ENCODE measurements at places on chromosomes 7 and 10. TPM values are rescaled to one million over a fixed set of nuclear protein-coding genes. Genes with fewer than 3 reads are reported as not detected.
A peak's percentile ranks its signal among the peaks of the same experiment; 100 is the strongest.

DNA sequence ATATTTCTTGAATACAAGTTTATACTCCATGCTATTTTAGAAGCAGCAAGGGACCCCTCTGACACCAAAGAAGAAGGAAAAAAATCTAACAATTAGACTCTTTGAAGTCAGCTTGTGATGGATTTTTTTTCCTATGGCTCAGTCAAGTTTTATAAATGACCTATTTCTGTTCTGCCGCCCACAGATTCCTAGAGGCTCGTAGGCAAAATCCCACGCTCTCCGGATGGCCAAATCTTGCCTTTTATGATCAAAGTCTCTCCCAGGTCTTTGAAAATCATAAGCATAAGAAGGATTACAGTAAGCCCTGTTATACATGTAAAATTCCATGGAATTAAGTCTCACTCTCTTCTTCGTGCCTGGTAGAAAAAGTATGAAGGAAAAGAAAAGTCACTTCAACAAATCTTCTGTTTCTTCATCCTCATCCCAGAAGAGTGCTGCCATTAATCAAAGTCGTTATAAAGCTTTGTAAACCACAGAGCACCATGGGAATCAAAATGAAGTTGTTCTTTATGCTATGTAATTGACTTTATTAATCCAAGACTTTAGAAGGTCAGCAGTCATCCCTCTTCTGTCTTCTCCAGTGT lies 33.1 kb downstream of the ASB13 start:
- DNase-seq, result no peak

DNA sequence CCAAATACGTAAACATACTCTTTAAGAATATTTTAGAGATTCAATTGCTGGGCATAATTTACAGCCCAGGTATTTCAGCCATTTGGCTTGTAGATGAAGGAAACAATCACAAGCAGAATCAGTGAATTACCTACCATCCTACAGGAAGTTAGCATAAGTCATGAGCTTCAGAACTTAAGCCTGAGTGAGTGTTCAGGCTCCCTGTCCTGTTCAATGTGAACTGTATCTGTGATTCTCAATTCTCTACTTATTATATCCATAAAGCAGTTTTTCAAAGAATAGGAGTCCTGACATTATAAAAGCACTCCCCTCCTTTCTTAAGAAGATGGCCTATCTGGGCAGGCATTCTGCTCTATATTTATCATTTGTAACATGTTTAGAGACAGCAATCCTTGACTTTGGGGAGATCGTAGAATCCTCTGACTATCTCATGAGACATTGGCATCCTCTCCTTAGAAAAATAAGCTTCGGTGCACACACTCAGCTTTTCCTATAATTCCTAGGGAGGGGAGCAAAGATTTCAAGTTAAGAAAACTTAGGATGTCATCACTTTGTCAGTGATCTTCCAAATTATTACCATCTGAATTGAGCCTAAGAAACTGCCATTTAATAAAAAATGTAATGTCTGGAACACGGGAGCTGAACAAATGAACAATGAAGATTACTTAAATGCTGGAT lies 645.2 kb upstream of the IGFBP3 start:
- DNase-seq, result no peak

GRCh38 chr10:59617996-59618395 lies 91.7 kb downstream of the SLC16A9 start:
- DNase-seq, result no peak

GRCh38 chr10:95266674-95267095 lies 24.1 kb downstream of the PDLIM1 start:
- DNase-seq, result no peak

DNA sequence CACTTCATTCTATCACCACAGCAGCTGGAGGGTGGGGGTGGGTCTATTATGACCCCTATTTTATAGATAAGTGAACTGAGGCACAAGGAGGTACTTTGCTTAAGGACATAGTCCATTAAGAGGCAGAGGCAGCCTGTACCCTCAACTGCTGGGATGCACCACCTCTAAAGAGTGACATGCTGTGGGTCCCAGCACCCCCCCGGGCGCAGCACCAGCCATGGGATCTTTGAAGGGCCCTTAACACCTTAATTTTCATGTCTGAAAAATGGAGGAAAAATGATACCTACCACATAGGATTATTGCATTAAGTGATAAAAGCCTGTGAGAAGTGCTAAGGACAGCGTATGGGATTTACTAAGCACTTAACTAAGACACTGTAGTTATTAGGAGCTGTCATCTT lies 15.4 kb downstream of the ADCYAP1R1 start:
- no peak for DNase-seq

GRCh38 chr10:81009296-81009695 lies 471.6 kb downstream of the SH2D4B start:
- no peak for DNase-seq

DNA sequence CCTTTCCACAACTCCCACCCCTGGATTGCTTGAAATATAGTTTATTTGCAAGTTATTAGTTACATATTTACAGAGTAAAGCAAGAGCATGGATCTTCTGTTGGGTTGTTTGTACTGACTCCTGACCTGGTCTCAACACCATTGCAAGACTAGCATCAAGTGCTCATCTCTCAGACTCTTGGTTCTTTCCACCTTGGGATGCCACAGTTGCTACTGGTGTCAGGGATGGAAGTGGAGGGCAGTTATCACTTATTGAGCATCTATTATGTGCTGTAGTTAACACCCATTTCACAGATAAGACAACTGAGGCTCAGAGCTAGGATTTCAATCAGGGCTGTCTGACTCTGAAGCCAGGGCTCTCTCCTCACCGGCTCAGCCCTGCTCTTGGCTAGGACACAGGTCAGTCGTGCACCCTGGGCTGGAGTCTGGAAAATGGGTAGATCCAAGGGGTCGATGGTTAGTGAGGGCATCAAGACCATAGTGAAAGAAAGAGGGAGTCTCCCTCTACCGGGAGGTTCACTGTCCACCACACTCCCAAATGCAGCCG lies 614 bp upstream of the ADAMTS14 start:
- no peak for DNase-seq

GRCh38 chr10:124017729-124018128 lies 75.7 kb downstream of the CHST15 start:
- DNase-seq, result no peak

GRCh38 chr7:107920048-107920772 lies 29.2 kb downstream of the DLD start:
- DNase-seq, result no peak

- DNase-seq, result no peak
Measured at GRCh38 chr7:128132426-128133069, 101.3 kb upstream of the LRRC4 start.

- DNase-seq, result no peak
Measured at GRCh38 chr10:37582237-37582636, 275.2 kb downstream of the ZNF248 start.

- no peak for DNase-seq
Measured at GRCh38 chr10:119001717-119002500, 27.6 kb upstream of the NANOS1 start.

DNA sequence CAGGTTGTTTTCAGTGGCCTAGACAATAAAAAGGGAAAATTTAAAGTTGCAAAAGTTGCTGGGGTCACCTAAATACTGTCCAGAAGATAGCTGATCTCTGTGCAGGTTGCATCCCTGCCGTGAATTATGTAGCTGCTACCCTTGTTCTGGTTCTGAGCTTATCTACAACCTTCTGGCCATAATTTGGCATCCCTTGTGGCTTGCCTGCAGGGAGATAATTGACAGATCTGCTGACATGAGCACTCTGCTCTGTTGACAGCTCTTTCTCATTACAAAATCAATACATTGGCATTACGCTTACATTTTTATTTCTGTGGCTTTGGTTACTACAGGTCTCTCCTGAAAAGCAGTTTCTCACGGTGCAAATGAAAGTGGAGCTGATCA lies 29.3 kb upstream of the HECTD2 start:
- DNase-seq, result no peak

DNA sequence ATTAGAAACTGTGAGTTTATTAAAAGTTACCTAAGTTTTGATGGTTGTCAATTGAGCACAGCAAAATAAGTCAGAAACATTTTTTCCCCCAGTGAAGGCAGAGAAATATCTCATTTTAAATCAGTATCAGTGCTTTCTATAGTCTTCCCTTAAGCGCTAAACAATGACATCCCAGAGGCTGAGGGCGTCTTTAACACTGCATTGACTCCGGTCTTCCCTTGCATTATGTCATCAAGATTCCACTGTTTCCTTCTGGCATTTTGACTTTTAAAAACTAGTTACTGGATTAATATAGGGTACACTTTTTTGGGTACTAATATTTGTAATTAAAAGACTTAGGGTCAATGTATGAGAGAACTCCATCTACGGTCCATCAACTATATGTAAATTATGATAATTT lies 3.9 kb downstream of the GLUD1 start:
- no peak for DNase-seq

- no peak for DNase-seq
Measured at GRCh38 chr10:81532403-81532802, 342.6 kb upstream of the NRG3 start.

- DNase-seq, result no peak
Measured at GRCh38 chr7:14303536-14303935, 314.1 kb upstream of the ETV1 start.

- no peak for DNase-seq
Measured at GRCh38 chr7:50792342-50793119, 9.8 kb upstream of the GRB10 start.

GRCh38 chr7:121544726-121545125 lies 148.6 kb upstream of the FAM3C start:
- peak; percentile 29 for DNase-seq

- no peak for DNase-seq
Measured at GRCh38 chr10:6926971-6927370, 346.9 kb upstream of the PRKCQ start.

DNA sequence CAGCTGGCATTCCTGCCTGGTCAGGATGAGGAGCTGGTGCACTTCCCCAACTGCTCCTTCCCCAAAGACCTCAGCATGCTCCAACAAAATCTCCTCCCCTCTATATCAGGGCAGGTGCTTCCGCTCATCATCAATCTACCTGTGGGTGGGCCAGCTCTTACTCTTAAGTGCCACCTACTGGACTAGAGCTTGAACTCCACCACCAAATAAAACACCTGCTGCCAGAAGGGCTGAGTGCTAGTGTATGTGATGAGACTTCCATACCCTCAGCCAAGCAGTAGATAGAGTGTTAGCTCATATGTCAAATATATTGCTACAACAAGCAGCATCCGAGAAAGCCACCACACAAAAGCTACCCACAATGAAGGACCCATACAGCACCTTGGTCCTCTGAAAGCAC lies 264.3 kb downstream of the RNLS start:
- DNase-seq, result no peak

- no peak for DNase-seq
Measured at GRCh38 chr10:52071814-52072213, 242.3 kb upstream of the DKK1 start.

- peak; percentile 34 for DNase-seq
Measured at GRCh38 chr10:112875476-112876267, 74.4 kb upstream of the TCF7L2 start.

DNA sequence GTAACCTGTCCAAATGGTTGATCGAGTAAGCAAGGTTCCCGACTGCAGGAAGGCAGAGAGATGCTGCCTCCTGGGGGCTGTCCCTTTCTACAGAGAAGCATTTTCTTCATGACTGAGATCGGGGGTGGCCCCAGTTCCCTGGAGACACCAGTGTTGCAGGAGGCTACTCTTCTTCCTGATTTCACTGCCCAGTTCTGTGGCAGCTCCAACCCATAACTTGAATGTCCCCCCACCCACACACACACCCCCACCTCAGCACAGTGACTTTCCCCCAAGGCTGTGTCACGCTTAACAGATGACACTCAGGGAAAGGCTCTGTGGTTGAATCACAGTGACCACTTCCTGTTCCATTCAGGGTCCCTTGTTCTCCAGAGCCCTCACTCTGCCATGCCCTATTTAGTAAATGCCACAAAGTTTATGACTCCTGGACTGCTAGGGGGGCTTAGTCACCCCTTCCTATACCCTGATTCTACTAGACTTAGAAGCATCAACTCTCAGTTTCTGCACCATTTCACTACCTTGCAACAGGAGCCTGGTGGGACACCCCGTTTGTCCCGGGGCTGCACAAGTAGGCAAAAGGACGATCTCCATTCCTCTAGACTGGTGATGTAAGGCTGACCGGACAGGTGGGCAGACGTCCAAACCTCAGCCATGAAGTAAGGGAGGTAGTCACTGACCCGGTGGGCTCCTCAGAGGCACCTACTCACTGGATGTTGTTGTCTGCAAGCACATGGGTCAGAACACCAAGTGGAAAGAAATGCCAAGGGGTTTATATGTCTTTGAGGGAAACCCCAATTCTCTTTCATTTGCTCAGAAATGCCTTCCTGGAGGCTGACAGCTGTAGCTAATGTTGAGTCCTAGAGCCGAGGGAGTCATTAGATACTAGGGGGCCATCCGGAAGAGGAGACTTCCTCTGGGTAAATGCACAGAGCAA lies 31.3 kb upstream of the SMC3 start:
- peak; percentile 61 for DNase-seq

DNA sequence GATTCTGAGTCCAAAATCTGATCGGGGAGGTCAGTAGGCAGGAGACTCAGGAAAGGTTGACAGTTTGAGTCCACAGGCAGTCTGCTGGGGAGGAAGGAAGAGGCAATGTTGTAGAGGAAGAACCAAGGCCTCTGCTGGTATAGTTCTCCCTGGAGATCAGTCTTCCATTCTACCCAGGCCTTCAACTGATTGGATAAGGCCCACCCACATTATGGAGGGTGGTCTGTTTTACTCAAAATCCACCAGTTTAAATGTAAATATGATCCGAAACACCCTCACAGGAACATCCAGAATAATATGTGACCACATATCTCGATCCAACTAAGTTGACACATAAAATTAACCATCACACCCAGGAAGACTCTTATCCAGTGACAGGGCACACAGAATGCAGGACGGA lies 425.3 kb upstream of the ZMIZ1 start:
- DNase-seq, result no peak

DNA sequence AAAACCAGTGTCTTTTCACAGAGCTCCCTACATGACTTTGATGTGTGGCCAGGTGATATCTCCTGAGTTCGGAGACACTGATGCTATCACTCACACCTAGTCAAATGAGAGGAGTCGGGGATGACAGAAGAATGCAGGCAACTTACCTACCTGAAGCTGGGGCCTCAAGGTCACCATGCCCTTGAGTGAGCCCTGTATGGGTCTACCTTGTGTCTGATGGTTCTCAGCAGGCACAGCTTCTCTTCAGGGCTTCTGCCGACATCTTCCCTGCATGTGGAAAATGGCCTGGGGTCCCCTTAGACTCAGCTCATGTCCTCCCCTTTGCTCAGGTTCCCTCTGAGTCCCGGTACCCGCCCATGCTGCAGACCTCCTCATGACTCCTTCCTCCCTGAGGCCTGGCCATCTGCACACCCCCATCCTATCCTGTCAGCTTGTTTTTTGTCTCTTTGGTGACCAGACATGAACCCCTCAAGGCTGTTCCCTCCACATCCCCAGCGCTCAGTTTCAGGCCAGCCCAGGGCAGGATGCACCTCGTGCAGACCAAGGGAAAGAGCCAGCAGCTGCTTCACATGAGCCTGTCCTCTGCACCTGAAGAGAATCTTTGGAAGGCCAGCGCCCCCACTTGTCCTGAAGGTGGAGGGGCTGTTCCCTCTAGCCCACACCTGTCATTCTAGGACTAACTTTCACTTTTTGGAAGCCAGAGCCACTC lies 74.6 kb upstream of the GDF10 start:
- no peak for DNase-seq

The TAC1 gene
- polyA plus RNA-seq, result not detected

The DDC gene
- not detected for polyA plus RNA-seq

The SLC18A3 gene
- polyA plus RNA-seq, result not detected

The PPP1R3C gene
- 51.1 TPM for polyA plus RNA-seq

The HOXA11 gene
- polyA plus RNA-seq, result 0.14 TPM

The GDF2 gene
- polyA plus RNA-seq, result not detected

The MYPN gene
- 2.6 TPM for polyA plus RNA-seq

The STARD3NL gene
- 93.4 TPM for polyA plus RNA-seq

The ANXA8 gene
- 0.20 TPM for polyA plus RNA-seq

The AKR1C3 gene
- polyA plus RNA-seq, result 10.7 TPM

The NUP42 gene
- polyA plus RNA-seq, result 17.4 TPM

The ASZ1 gene
- 0.05 TPM for polyA plus RNA-seq

All from AG04450 (cell line).